ENCODE measurements at places on chromosomes 5 and 9. TPM values are rescaled to one million over a fixed set of nuclear protein-coding genes. Genes with fewer than 3 reads are reported as not detected.

Gene CCNO
- total RNA-seq, result not detected

Gene OBP2A
- total RNA-seq, result not detected

Gene MCIDAS
- total RNA-seq, result not detected

Gene EQTN
- total RNA-seq, result not detected

Gene LECT2
- not detected for total RNA-seq

Gene TXNDC8
- not detected for total RNA-seq

DNA sequence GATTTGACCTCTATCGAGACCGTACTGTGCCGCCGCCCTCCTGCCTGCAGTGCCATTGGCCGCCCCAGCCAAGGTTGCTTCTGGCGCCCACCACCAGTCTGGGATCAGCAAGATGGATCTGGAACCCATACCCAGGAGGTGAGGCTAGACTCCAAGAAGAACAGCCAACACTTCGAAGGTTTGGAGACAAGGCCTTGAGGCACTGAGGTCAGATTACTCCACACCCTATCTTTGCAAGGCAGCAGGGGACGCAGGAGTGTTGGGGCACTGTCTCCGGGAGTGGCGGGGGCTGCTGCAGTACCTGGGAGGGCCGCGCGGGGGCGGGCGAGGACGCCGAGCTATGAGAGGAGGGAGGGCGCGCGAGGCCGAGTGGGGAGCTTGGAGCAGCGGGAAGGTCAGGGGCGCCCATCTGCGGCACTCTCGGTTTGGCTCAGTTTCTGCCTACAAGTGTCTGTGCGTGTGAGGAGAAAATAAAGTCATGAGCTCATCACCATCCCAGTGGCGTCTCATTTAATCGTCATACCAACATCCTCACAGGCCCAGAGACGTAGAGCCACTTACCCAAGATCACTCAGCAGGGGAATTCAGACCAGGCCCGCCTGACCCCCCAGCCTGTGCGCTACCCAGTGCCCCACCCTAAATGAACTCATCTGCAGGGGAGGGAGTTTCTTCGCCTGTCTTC, 20.5 kb upstream of the PSD2 start:
- peaks cover 4% of the 10 kb centered on the region for H3K4me1 ChIP-seq
- no peak overlapping the region for H3K4me3 ChIP-seq
- H3K36me3 ChIP-seq, result no peaks in the 10 kb centered on the region

GRCh38 chr5:161846746-161847145, 1.2 kb upstream of the GABRA1 start:
- H3K4me3 ChIP-seq, result no peak overlapping the region
- H3K27ac ChIP-seq, result no peak overlapping the region
- DNase-seq, result no peak
- H3K27me3 ChIP-seq, result peaks cover 4% of the 10 kb centered on the region
- H3K36me3 ChIP-seq, result no peaks in the 10 kb centered on the region

GRCh38 chr5:65867542-65868195, 58.7 kb upstream of the ERBIN start:
- H3K27ac ChIP-seq, result peak overlapping the region; percentile 11
- DNase-seq, result no peak
- no peaks in the 10 kb centered on the region for H3K36me3 ChIP-seq

DNA sequence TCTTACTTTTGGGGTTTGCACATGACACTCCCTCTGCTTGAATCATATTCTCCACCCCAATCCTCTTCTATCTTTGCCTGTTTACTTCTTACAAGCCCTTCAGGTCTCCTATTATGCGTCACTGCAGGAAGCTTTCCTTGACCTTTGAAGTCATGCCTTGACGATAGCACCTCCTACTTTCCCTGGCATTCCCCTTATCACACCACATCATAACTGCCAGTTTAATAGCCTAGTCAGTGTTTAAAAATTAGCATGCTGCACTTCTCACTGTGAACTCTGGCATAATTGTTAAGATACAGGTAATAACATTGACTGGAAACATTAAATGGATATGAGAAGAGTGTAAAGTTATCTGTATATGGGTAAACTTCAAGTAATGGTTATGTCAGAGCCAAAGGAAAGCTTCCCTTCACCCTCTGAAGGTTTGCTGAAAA, 37.1 kb upstream of the CEP120 start:
- no peak overlapping the region for H3K4me3 ChIP-seq
- no peaks in the 10 kb centered on the region for H3K36me3 ChIP-seq
- peak overlapping the region; percentile 9 for H3K27ac ChIP-seq
- H3K27me3 ChIP-seq, result no peaks in the 10 kb centered on the region
- H3K4me1 ChIP-seq, result peaks cover 5% of the 10 kb centered on the region
- no peak for DNase-seq

DNA sequence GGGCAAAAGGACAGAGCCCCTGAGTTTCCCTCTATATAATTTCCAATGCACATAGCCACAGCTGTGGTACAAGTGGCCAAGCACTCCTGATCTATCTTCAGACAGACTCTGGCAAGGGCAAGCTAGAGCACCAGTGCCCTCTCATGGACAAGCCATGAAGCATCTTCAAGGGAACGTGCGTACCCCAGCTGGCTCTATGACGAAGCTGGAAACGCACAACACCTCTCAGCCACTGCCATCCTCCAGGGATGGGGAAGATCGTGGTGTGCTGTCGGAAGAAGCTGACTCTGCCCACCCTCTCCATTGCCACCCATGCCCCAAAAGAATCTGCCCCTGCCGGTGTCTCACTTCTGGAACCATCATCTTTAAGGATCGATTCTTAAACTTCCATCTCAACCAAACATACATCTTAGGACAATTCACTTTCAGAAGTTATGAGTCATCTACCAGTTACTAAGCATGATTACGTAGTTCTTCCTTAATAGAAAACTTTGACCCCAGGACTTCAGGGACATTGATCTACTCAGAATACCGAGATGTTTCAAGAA, 482.9 kb downstream of the AGTPBP1 start:
- H3K4me1 ChIP-seq, result no peaks in the 10 kb centered on the region
- H3K27ac ChIP-seq, result no peak overlapping the region
- peaks cover 3% of the 10 kb centered on the region for H3K27me3 ChIP-seq
- peak; percentile 23 for DNase-seq

DNA sequence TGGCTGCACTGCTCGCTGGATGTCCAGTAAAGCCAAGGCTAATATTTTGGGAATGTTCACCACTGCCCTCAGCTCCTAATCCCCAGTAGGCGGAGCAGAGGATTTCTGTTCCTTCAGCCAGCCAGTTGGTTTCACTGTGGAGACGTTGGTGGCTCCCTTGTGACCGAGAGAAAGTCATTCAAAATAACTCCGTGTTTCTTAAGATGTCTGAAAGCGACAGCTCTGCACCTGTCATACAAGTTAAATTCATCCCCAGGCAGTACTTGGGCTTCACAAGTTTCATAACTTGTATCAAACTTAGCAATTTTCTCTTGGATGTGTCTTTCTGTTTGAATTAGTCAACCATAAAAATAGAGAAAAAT, 382 bp upstream of the CDKN2B start:
- peak overlapping the region; percentile 82 for H3K4me3 ChIP-seq
- no peak for DNase-seq

DNA sequence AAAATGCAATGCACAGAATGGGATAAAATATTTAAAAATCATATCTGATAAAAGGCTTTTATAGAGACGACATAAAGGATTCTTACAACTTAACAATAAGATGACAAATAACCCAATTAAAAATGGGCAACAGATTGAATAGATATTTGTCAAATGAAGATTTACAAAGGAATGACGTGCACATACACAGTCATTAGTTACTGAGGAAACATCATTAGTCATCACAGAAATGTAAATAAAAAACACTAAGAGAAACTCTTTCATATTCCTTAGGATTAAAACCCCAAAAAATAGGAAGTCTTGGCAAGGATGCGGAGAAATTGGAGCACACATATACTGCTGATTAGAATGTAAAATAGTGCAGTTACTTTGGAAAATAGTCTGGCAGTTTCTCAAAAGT, 1886.0 kb upstream of the CDH6 start:
- H3K4me3 ChIP-seq, result no peak overlapping the region
- no peaks in the 10 kb centered on the region for H3K36me3 ChIP-seq
- H3K4me1 ChIP-seq, result no peaks in the 10 kb centered on the region

- no peak overlapping the region for H3K4me3 ChIP-seq
- H3K4me1 ChIP-seq, result peaks cover 12% of the 10 kb centered on the region
- peaks cover 2% of the 10 kb centered on the region for H3K27me3 ChIP-seq
- no peak overlapping the region for H3K27ac ChIP-seq
Observed at GRCh38 chr5:91156242-91156641, 226.9 kb downstream of the ARRDC3 start.

DNA sequence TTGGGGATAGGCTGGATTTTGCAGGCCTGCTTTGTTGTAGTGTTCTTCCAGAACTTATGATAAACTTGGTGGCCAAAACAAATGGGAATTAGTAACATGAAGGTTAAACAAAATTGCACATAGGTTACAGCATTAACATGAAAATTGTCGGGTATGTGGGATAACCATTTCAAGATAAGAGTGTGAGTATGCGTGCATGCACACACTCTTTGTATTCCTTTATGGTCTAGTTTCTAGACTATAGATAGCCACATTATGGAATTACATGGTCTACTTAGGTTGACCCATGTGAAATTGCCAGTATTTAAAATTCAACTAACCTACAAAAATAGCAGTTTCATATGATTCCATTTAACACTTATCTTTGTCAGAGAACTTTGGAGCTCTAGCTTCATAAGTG, 1.4 kb downstream of the HMGCR start:
- H3K27me3 ChIP-seq, result no peaks in the 10 kb centered on the region
- DNase-seq, result no peak
- H3K4me3 ChIP-seq, result no peak overlapping the region
- no peak overlapping the region for H3K27ac ChIP-seq

GRCh38 chr9:11933926-11934325, 759.3 kb upstream of the TYRP1 start:
- no peaks in the 10 kb centered on the region for H3K4me1 ChIP-seq
- H3K27me3 ChIP-seq, result no peaks in the 10 kb centered on the region
- no peak overlapping the region for H3K27ac ChIP-seq
- H3K36me3 ChIP-seq, result no peaks in the 10 kb centered on the region
- no peak for DNase-seq

DNA sequence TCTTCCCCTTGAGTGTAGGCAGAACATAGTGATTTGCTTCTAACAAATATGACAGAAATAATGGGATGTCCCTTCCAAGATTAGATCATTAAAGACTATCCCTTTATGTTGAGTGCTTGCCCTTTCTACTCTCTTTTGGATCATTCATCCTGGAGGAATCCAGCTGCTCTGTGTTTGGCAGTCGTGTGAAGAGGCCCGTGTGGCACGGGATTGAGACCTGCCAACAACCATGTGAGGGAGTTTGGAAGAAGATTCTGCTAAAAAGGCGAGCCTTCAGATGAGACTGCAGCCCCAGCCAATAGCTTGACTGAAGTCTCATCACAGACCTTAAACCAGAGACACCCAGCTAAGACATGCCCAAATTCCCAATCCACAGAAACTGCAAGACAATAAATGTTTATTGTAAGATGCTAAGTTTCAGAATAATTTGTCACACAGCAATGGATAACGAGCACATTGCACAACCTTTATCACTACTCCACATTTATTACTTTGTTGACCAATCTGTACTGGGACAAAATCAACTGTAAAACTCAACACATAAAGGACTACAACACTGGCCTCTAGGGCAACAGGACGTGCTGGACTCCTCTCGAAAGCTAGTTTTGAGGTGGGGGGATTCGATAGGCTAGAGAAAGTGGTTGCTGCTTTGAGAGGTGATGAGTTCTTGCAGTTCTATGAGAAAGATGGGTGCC, 42.8 kb downstream of the ANGPTL2 start:
- DNase-seq, result no peak
- H3K27ac ChIP-seq, result no peak overlapping the region
- H3K4me3 ChIP-seq, result no peak overlapping the region
- peaks cover 11% of the 10 kb centered on the region for H3K27me3 ChIP-seq

DNA sequence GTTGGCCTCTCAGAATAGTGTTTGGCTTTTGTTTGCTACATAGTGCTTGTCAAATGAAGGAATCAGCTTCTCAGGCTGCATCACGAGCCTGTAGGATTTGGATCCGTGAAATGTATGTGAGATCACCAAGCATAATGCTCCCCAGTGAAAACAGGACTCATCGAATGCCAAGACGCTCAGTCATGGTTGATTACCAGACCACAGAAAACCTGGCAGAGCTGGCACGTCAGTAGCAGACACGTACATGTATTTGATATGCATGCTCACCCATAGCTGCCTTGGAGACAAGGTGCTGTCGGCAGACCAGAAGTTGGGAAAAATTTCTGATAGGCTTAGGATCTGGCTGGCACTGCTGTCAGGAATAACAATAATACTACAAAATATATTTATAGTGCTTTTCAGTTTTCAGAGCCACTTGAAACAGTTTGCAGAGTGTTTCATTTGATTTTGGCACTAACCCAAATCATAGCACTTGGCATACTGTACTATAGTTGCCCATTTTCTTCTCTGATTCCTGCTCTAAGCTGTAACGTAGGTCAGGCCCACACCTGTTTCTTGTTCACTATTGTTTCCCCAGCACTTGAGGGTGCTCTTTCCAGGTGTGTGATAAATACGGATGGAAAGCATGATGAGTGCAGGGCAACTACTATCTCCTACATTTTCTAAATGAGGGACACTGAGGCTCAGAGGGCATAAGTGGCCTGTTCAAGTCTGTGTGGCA, 226.1 kb downstream of the NR3C1 start:
- H3K4me3 ChIP-seq, result no peak overlapping the region
- DNase-seq, result no peak
- no peaks in the 10 kb centered on the region for H3K27me3 ChIP-seq
- no peak overlapping the region for H3K27ac ChIP-seq
- H3K4me1 ChIP-seq, result no peaks in the 10 kb centered on the region

All from activated CD8-positive, alpha-beta T cell treated with anti-CD3 and anti-CD28 coated beads, Interleukin-2, amount 10 ng/mL, durations not matched to agents 7 days and 5 days (primary cell).